ENCODE measurements at places on chromosomes 6 and 20.

DNA sequence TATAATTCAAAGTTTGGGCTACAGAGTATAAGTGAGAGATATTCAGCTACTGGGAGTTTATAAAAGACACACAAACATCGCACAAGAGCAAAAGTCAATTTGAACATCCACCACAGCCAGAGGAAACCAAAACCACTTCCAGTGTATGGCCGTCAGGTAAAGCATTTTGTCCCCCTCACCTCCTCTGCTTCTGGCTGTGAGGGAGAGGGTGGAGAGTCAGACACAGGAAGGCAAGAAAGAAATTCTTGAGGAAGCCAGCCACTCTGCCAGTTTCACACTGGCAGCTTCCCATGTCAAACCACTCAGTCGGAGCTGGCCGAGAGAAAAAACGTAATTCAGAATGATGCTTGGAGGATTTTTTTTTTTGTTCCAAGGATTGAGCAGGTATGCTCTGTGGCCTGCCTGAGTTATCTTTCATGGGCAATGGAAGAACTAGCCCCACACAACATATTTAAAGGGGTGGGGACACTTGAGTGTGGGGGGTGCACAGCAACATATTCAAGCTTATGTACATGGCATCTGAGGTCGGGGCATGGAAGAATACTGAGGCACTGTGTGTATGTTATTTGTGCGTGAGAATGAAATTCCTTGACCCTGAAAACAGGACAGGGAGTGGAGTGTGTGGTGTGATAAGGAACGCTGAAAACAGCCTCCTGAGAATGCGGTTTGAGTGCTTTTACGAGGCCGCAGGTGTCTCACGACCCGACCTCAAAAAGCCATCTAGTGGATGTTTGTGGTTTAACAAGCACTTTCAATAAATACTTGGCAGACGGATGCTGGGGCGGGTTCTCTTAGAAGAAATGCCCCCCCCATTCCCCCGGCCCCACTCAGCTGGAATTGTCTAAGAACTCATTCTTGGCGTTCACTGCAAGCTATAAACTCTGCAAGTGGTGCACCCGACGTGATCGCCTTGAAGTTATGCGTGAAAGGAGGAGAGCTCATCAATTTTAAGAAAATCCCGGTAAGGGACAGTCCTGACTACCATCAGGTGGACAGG is 27.5 kb upstream of the ZBTB22 start:
- DNase-seq, result peak; percentile 71

DNA sequence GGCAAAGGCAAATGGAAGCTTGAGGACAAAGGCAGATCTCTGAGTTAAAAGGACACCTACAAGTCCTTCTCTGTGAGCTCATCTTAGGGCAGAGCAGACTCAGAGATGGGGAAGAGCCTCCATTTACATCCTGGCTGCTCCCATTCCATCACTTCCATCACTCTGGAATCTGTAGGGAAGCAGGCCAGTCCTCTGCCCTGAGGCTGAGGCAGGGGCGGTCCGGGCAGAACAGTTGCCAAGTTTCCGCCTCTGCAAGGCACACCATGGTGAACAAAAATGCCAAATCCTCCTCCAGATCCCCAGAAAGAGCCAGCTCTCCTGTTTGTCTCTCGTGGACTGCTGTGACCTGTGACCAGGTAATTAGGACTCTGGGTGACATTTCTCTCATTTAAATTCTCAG is 209.6 kb upstream of the SSTR4 start:
- DNase-seq, result no peak

DNA sequence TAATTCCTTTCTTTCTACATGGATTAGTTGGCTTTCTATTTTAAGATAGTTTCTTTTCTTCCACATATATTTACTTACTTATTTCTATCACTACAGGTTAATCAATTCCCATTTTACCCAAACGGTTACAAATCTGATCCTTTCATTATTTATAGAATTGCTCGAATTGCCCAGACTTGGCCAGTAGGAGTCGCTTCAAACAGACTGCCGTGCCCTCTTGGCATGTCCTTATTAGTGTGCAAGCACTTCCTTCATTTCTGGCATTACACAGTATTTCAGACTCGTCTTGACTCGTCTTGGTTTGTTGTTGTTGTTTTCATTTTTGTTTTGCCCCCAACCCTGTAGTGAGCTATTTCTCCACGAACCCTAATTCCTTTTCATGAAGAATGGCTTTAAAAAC is 74.6 kb downstream of the SAMD3 start:
- DNase-seq, result no peak

DNA sequence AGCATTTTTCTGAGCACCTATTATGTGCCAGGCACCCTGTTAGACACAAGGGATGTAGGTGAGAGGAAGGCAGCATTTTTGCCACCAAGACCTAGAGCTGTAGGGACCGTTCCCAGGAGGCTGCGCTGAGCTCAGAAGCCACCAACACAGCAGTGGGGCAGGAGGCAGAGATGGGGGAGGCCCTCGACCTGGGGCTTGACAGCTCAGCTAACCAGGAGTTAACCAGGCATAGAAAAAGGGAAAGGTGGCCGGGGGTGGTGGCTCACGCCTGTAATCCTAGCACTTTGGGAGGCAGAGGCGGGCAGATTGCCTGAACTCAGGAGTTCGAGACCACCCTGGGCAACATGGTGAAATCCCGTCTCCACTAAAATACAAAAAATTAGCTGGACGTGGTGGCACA is 29.5 kb downstream of the KIF25 start:
- no peak for DNase-seq

DNA sequence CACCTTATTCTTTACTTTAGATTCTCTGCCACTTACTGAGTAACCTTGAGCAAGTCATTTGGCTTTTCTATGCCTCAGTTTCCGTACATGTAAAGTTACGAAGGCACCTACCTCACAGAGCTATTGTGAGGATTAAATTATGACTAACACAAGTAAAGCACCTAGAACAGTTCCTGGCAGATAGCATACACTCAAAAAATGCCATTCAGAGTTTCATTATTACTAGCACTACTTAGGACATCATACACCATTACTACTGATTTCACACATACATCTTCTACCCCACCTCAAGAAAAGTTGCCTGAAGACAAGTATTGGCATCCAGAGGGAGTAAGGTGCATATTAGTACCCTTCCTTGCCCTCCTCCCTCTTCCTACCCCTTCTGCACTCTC is 107.8 kb downstream of the OGFRL1 start:
- DNase-seq, result no peak

DNA sequence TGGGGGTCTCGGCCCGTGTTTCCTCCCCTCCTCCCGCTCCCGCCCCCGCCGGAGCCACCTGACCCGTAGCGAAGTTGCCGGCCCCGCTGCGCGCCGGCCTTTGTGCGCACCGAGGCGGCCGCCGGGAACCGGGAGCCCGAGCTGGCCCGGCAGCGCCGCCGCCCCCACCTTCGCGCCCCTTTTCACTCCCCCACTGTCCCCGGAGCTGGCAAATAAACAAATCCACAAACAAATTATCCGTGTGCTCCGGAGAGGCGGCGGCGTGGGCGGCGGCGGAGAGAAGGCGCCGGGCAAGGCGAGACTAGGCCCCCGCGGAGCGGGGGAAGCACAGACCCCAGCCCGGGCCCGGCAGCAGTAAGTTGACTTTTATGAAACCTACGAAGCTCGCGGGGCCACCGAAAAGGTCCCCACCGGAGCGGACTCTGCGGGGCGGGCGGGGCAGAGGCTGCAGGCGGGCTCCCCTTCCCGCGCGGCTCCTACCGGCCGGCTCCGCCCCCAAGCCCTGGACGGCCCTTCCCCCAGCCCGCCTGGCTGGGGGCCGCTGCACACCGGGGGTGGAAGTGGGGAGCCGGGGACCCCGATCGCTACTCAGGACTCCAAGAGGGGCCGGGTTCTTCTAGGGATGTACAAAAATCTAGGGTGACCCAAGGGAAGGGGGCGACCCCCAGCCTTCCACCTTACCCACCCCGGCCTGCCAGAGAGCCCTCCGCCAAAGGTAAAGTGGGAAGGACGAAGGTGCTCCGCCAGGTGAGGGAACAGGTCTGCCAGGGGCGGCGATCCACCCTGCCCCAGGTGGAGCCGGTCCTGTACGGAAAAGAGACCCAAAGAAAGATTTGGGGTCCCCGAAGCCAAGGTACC is 40.7 kb downstream of the YTHDF1 start:
- DNase-seq, result no peak

DNA sequence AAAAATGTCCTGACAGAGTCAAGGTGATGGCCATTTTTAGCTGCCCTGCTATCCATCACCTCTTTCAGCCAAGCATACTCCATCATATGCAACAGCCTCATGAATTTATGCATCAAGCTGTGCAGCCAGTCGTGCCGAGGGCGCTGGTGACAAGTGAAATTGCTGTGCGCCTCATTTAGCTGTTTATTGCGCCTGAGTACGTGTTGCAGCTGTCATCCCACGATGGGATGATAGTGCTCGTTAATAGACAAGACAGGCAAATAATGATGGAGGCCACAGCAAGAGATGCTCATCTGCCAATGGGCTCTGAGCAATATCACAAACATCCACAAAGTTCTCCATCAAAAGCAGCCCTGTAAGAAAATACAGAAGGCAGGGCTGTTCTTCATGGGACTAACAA is 562.3 kb upstream of the POU3F2 start:
- no peak for DNase-seq

GRCh38 chr20:40785346-40785745 is 96.3 kb upstream of the MAFB start:
- no peak for DNase-seq

GRCh38 chr6:115773741-115774140 is 286.9 kb downstream of the FRK start:
- no peak for DNase-seq

DNA sequence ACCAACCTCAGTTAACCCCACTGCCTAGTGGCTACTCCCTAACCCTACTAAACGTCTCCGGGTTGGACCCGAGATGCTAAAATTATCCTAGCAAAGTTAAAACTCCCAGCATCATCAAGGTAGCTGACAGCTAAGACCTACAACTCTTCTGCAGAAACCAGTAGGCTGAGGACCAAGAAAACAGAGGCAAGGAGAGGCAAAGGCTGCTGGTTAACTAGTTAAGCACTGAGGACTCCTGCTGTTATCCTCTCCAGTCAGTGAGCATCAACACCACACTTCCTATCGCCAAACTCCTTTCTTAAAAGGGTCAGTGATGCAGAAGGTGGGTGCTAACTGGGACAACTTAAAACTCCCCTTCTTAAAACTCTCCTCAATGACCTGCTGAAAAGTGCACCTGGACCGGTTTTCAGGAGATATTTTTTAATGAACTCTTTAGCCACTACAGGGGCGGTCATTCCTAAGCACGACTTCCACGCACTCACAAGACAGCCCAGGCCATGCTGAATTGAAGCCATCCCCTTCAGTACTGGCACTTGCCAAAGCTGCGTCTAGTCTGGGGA is 1.7 kb downstream of the TRERF1 start:
- peak; percentile 71 for DNase-seq

DNA sequence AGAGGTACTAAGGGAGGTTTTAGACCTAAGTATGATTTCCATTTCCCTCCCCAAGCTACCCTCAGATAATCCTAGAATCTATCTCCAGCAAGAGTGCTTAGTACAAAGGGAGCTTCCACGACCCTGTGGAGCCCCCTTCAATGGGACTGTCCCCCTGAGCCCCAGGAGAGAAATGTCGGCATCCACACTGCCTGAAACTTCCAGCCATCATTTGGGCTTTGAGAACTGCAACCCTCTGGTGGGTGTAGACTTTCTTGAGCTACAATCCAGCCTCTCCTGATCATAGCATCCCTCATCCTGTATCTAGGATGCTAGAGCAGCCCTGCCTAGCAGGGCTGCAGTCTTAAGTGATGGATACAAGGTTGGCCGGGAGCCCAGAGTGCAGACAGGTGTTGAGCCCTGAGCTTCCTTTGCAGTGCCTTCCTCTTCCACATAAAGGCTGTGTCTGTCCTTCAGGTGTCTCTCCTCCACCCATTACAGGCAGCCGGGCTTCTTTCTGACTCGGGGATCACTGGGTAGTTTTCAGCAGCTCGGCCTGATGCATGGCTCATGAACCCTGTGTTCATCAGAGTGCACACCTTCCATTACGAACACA is 424.5 kb downstream of the PREX1 start:
- no peak for DNase-seq

DNA sequence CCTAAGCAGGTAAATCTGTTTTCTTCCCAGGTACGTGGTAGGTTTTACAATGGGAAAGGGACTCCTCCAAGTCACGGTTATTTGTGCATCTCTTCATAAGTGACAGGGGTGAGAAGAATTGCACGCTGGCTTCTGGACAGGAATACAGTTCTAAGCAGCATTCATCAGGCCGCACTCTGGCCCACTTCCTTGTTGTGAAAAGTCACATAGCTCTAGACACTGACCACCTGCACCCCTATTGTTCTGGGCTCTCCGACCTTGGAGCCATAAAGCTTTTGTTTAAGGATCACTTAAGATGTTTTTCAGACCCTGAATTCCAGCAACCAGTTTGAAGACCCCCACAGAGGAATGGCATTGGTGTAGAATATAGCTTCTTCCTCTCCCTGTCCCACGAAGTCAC is 31.4 kb downstream of the RAMACL start:
- no peak for DNase-seq

All from osteoblast (primary cell).